ENCODE measurements at places on chromosomes 4 and X.
A peak's percentile ranks its signal among the peaks of the same experiment; 100 is the strongest.

- DNase-seq: no peak
Observed at GRCh38 chr4:121517241-121517640, 136.4 kb upstream of the QRFPR start.

DNA sequence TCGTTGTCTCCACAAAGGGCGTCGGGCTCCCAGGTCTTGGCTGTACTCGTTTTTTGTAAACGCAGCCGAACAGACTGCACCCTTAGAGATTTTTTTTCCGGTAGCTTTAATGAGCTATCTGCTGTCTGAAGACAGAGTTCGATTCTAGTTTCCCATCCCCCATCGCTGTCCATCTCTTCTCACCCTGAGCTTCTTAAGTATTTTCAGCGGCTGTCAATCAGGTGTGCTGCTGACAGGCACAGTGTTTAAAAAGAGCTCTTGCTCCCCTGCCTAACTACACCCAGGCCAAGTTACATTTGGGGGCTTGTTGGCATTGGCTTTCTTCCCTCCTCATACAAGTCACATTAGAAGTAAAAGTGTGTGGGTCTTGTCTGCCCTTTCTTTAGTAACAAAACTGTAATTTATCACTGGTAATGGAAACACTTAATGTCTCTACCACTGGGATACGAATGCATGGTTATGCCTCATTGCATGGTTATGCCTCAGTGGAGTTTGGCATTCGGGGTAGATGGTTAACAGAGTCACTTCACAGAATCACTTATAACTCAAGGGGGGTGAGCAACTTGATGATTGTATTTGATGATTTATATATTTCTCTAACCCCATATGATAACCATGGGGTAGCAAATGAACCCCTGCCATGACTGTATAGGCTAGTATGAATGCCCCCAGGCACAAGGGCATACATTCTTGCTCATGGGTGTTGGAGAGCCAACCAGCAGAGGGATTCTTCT, 1.4 kb upstream of the ARHGAP6 start:
- DNase-seq: peak; percentile 2

GRCh38 chrX:145821898-145822571, 4.4 kb downstream of the SLITRK2 start:
- DNase-seq: no peak

GRCh38 chr4:34108391-34108790, 2135.9 kb downstream of the ARAP2 start:
- DNase-seq: peak; percentile 23

DNA sequence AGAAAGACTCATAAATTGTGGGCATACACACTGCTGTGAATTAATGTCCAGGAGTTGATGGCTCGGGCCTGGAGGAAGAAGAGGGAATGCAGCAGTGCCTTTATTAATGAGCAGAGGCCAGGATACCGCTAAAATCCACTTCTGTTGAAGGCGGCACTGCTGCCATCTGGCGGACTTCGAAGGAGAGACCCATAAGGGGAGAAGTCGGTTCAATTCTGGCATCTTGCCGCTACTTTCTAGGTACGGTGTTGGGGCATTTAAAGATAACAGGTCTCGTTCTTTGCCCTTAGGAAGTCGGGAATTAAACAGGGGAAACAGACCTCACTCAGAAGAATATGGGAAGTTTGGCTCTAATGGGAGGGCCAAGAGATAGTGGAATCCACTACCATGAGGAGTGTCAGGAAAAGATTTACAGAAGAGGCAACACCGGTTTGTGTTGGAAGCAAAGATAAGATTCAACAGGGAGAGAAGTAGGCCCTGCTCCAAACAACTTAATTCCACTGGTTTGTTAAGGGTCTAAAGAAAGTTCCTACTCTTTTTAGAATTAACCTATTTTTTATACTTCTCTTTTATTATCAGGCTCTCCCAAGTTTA, 133.6 kb upstream of the GIMD1 start:
- DNase-seq: peak; percentile 64

DNA sequence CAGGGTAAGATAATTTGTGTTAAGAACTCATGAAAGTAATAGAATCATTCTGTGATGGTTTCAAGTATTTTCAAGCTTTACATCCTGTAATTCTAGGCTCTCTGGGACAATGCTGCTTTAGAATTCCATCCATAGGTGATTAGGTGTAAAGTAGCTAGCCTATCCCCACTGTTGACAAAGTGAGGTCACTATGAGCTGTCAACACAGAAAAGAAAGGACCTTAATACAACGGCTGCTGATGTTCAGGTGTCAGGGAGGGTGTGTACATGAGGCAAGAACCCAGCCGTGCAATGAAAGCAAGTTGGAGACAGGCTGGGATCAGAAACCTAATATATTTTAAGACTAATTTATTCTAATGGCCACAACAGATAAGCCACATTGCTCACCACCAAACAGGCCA, 36.8 kb upstream of the SH3RF1 start:
- no peak for DNase-seq

DNA sequence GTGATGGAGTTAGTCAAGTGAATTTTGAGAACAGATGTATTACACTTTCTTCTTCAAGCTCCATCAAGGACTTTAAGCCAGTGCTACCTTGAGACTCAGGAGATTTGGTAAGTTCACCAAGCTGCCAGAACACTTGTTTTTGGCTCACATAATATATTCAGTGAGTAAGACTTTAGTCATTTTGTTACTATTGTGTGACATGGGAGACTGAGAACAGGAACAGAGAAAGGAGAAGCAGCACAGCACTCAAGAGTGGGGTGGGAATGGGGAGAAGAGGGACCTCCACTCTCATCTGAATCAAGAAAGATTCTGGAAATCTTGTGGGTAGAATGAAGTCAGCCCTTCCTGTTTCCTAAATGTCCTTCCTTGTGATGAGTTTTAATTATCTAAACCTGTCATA, 87.3 kb upstream of the TET2 start:
- no peak for DNase-seq

GRCh38 chrX:57353472-57354132, 67.1 kb downstream of the FAAH2 start:
- no peak for DNase-seq

- DNase-seq: peak; percentile 43
Observed at GRCh38 chrX:22081475-22082092, 49.5 kb downstream of the PHEX start.

DNA sequence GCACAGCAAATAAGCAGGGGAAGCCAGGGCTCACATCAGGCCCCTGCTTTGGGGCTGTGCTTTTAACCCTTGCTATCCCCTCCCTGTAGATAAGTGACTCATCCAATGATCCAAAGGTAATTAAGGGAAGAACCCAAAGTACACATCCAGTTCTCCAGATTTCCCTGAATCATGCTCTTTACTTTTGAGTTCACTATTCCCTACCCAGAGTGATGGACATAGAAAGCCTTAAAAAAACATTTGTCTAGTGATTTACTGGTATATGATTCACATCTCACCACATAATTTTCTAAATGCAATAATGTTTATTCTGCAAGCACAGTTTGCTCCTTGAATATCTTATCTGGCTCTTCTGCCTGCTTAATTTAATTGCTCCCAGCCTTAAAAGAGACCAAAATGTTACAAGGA, 136.2 kb downstream of the PPP3CA start:
- DNase-seq: peak; percentile 88

GRCh38 chr4:168723020-168723419, 226.2 kb downstream of the PALLD start:
- DNase-seq: peak; percentile 63

All from fibroblast of skin of back (primary cell).